Left lung (tissue), 14 donors: ENCODE measurements at places on chromosomes 1 and 21. TPM values are rescaled to one million over a fixed set of nuclear protein-coding genes. Genes with fewer than 3 reads are reported as not detected.

GRCh38 chr1:41566274-41566885 is 81.9 kb upstream of the EDN2 start:
- no peak overlapping the region for H3K4me3 ChIP-seq
- no peak for DNase-seq
- H3K27me3 ChIP-seq, result no peaks in the 10 kb centered on the region
- H3K36me3 ChIP-seq, result peaks cover 13% of the 10 kb centered on the region

- H3K27ac ChIP-seq, result peak overlapping the region; percentile 96
- H3K27me3 ChIP-seq, result no peaks in the 10 kb centered on the region
- no peak overlapping the region for H3K4me3 ChIP-seq
Measured at GRCh38 chr1:27658951-27659496, 13.0 kb downstream of the IFI6 start.

- no peaks in the 10 kb centered on the region for H3K4me1 ChIP-seq
- H3K27ac ChIP-seq, result no peak overlapping the region
- no peaks in the 10 kb centered on the region for H3K27me3 ChIP-seq
- no peak overlapping the region for H3K4me3 ChIP-seq
- no peaks in the 10 kb centered on the region for H3K36me3 ChIP-seq
Measured at GRCh38 chr1:102578804-102579203, 529.5 kb downstream of the COL11A1 start.

DNA sequence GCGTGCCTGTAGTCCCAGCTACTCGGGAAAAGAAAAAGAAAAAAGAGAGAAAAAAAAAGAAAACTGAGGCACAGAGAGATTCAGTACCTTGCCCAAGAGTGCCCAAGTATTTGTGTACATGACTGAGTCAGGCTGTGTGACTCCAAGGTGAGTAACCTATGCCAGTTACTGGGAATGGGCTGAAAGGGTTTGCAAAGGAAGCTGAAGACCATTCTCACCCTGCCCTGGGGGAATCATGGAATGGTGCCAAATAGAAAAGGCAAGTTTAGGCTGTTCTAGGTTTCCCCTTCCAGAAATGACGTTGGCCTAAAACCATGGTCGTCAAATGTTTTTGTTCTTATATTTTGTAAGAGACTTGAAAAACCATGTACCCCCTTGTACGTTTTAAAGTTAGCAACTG is 37.9 kb upstream of the LRIG2 start:
- no peaks in the 10 kb centered on the region for H3K36me3 ChIP-seq
- no peaks in the 10 kb centered on the region for H3K4me1 ChIP-seq
- no peak for DNase-seq
- no peaks in the 10 kb centered on the region for H3K27me3 ChIP-seq

GRCh38 chr1:4494558-4494957 is 159.9 kb upstream of the AJAP1 start:
- H3K36me3 ChIP-seq, result no peaks in the 10 kb centered on the region
- H3K4me3 ChIP-seq, result no peak overlapping the region
- H3K27ac ChIP-seq, result no peak overlapping the region
- H3K27me3 ChIP-seq, result peaks cover 47% of the 10 kb centered on the region
- no peak for DNase-seq

DNA sequence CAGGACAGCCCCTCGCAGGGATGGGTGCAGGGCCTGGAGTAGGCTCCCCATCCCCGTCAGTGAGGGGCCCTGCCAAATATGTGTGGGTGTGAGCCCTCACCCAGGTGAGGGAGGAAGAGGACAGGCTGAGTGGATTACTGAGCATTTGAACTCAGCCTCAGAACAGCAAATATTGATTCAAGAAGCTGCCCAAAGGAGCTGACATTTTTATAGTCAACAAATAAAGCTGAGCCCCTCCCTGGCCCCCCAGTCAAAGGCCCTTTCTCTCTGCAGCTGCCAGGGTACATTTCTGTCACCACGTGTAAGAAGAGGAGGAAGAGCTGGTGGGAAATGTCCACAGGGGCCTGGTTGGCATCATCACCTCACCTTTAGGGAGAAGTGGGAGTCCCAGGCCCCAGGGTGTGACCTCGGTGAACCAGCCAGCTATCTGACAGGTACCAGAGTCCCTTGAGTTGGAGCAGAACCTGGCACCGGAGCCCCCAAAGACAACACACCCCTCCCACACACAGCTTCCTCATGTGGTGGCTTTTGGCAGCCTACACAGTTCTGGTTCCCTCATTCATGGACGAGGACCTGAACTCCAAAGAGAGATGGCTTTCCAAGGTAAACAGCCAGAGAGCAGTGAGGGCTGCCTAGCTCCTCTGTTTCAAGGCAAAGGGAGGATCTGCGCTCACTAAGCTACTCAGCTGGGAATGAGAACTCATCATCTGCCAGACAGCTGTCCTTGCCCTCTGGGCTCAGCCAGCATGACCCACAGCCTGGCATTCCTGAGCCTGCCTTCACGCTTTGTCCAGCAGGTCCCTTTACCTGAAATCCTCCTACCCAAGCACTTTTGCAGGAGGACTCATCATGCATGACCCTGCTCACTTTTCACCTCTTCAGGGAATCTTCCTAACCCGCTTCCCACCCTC is 43.0 kb upstream of the TENT5C start:
- H3K4me3 ChIP-seq, result no peak overlapping the region
- DNase-seq, result no peak
- H3K36me3 ChIP-seq, result no peaks in the 10 kb centered on the region
- no peaks in the 10 kb centered on the region for H3K27me3 ChIP-seq

GRCh38 chr1:47547753-47548573 is 110.1 kb downstream of the FOXD2 start:
- H3K27ac ChIP-seq, result no peak overlapping the region
- H3K4me1 ChIP-seq, result no peaks in the 10 kb centered on the region
- H3K4me3 ChIP-seq, result no peak overlapping the region
- H3K27me3 ChIP-seq, result no peaks in the 10 kb centered on the region
- no peaks in the 10 kb centered on the region for H3K36me3 ChIP-seq
- no peak for DNase-seq

DNA sequence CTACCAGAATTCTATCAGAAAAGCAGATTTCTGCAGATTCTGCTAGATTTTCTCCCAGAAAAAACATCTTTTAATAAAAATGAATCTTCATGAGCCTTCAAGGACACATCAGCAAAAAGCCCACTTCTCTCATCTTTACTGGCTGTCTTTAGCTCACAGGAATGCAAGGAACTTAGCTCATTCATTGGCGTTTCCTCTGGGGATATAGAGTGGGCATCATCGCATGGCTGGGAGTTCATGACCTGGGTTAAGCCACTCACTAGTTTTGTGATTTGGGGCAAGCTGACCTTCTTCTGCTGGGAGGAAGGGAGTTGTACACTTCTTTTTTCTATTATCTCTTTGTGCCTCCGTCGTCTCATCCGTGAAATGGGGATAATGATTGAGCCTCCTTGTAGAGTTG is 149.7 kb downstream of the KAZN start:
- no peak overlapping the region for H3K4me3 ChIP-seq
- no peak for DNase-seq
- no peaks in the 10 kb centered on the region for H3K4me1 ChIP-seq
- no peak overlapping the region for H3K27ac ChIP-seq

DNA sequence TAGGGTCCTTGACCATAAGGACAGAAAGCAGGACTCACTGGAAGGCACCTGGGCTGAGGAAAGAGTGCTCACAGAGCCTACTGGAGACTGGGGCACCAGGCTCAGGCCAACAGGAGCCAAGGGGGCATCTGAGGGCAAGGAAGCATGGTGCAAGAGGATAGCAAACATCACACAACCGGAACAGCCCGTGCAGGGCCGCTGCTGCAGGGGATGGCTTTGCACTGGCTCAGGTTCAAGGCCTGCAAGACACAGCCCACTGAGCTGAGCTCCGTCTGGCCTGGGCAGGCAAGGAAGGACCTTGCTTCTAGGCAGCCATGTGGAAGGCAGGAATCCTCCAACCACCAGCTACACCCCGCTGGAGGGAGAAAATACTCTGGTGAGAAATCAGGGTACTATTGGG is 59.8 kb upstream of the KIF26B start:
- H3K27me3 ChIP-seq, result no peaks in the 10 kb centered on the region
- H3K27ac ChIP-seq, result no peak overlapping the region
- H3K4me1 ChIP-seq, result no peaks in the 10 kb centered on the region
- DNase-seq, result no peak
- H3K4me3 ChIP-seq, result no peak overlapping the region
- H3K36me3 ChIP-seq, result no peaks in the 10 kb centered on the region

DNA sequence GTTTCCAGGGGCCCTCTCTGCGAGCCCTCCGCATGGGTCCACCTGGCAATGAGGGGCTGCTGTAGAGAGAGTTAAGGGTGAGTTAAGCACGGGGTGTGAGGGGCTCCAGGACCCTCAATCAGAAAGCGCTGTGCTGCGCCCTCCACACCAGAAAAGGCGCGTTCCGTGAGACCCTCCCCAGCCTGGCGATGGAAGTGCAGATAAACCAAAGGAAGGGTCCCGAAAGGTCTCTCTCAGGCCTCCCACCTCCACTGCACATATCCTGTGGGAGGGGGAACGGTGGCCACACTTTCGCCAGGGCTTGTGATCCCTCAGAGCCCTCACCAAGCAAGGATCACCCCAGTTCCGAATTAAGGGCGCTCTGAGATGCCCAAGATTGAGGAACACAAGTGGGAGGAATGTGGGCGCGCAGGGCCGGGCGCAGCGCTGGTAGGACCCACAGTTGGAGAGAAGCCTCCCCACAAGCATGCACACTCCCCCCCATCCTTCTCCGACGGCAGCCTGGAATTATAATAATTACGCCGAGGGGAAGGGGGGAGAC is 1.1 kb downstream of the WNT3A start:
- DNase-seq, result no peak
- H3K4me3 ChIP-seq, result peak overlapping the region; percentile 21
- peaks cover 6% of the 10 kb centered on the region for H3K4me1 ChIP-seq
- no peak overlapping the region for H3K27ac ChIP-seq
- H3K36me3 ChIP-seq, result no peaks in the 10 kb centered on the region

DNA sequence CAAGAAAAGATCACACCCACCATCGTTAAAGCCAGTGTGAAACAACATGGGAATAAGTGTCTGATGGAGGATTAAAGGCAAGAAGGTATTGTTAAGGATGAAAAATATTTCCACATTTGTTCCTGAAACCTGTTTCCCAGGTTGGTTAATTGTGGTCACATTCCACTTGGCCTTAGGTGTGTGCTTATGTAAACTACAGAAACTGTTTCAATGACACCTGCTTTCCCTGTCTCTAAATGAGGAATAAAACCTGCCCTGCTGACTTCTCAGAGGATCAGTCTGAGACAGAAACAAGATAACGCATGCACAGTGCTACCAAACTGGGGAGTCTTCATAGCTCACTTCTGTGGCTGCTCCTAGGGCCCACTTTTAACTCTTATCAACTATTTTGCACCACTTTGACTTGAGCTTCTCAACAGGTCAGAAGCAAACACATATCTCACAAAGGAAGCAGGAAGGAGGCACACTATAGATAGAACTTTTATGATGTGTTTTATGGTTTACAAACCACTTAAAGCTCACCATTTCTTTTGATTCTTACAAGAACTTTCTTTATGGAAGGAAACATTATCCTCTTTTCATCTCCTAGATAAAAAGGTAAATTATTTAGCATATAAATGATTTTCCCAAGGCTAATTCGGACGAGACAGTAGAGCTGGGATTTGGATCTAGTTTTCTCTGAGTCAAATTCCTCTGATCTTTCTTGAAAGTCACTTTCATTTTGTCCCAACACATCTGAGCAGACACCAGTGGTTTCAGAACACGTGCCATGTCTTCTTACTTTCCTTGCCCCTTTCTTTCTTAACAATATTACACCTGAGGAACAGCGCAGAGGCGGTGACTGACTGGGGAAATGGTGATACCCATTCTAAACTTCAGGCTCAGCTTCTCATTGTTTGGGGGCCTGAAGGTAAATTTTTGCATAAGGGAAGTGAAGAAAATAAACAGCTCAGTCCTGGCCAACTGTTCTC is 33.4 kb downstream of the CYP2J2 start:
- no peaks in the 10 kb centered on the region for H3K36me3 ChIP-seq
- DNase-seq, result no peak
- peak overlapping the region; percentile 79 for H3K27ac ChIP-seq
- H3K27me3 ChIP-seq, result no peaks in the 10 kb centered on the region

DNA sequence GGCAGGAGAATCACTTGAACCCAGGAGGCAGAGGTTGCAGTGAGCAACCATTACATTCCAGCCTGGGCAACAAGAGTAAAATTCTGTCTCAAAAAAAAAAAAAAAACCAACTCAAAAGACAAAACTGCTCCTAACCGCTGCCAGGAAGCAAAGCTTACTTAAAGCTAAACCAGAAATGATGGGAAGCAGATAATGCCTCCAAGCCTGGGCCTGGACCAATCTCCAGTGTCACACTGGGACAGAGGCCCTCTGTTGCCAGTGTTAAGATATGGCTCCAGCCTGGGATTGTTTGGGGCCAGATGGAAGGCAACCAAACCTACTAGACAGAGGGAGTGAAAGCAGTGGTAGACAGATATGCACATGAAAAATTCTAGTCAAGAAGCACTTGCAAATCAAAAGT is 36.9 kb downstream of the NSL1 start:
- no peaks in the 10 kb centered on the region for H3K36me3 ChIP-seq
- H3K27me3 ChIP-seq, result no peaks in the 10 kb centered on the region
- no peak overlapping the region for H3K4me3 ChIP-seq
- no peak for DNase-seq

- DNase-seq, result no peak
- H3K36me3 ChIP-seq, result no peaks in the 10 kb centered on the region
- H3K27ac ChIP-seq, result no peak overlapping the region
- H3K4me3 ChIP-seq, result no peak overlapping the region
- no peaks in the 10 kb centered on the region for H3K4me1 ChIP-seq
- H3K27me3 ChIP-seq, result no peaks in the 10 kb centered on the region
Measured at GRCh38 chr21:35149698-35150097, 100.6 kb upstream of the RUNX1 start.

- no peak for DNase-seq
- H3K27me3 ChIP-seq, result no peaks in the 10 kb centered on the region
- H3K4me1 ChIP-seq, result no peaks in the 10 kb centered on the region
- H3K36me3 ChIP-seq, result no peaks in the 10 kb centered on the region
Measured at GRCh38 chr1:204256531-204256930, 42.7 kb upstream of the GOLT1A start.

DNA sequence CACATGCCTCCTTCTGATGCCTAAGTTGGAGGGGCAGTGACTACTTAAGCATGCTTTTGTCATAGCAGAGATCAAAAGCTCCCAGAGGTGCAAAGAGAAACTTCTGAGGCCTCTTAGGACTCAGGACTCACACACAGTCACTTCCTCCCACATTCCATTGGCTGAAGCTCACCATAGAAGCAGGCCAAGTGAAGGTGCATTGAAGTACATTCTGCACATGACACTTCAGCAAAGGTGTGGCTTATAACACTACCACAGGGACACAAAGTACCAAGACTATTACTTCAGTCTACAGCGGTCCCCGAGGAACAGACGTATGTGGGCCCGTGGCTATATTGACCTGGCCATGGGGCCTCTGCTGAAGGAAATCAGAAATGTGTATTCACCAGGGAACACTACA is 2.5 kb upstream of the POGK start:
- H3K27ac ChIP-seq, result no peak overlapping the region
- H3K4me1 ChIP-seq, result peaks cover 17% of the 10 kb centered on the region
- DNase-seq, result peak; percentile 48
- no peaks in the 10 kb centered on the region for H3K27me3 ChIP-seq
- H3K4me3 ChIP-seq, result no peak overlapping the region

- DNase-seq, result no peak
- H3K4me1 ChIP-seq, result no peaks in the 10 kb centered on the region
- no peak overlapping the region for H3K4me3 ChIP-seq
Measured at GRCh38 chr1:70429757-70430156, 18.7 kb downstream of the CTH start.

LAX1 gene
- total RNA-seq, result 0.93 TPM

UTS2 gene
- total RNA-seq, result 0.58 TPM

NMNAT2 gene
- total RNA-seq, result 1.1 TPM

TMPRSS3 gene
- total RNA-seq, result 2.9 TPM

ZFP69B gene
- 2.3 TPM for total RNA-seq

CELA3B gene
- total RNA-seq, result not detected

OR6P1 gene
- not detected for total RNA-seq

HAO2 gene
- not detected for total RNA-seq

CLCNKB gene
- total RNA-seq, result 1.1 TPM

STUM gene
- 0.15 TPM for total RNA-seq
